NCI-H2081 treated with DMSO at 0.1 percent for 48 hours (cell line): ENCODE measurements at places on chromosomes 6 and 20.

GRCh38 chr6:46734867-46735719 is at the start of gene PLA2G7:
TSS of gene PLA2G7 (minus strand) at chr6:46735375. CDS start at chr6:46722891, 12,484 bp downstream.
- no peak for DNase-seq

DNA sequence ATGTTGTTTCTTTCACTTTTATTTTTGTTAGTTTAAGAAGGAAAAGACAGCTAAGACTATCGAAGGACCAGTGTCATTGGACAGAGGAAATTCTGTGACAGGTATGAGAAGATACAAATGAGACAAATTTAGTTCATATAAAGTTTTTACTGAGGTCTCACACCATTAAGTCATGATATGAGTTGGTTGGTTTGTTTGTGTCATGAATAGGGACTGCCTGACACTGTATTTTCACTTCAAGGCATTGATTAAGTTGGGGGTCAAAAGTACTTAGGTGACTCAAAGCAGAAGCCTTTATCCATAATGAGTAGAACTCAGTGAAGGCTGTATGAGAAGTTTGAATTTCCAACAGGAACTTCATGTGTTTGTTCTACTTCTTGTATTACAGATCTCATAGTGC is 21.3 kb upstream of the HIVEP2 start:
- DNase-seq = no peak

DNA sequence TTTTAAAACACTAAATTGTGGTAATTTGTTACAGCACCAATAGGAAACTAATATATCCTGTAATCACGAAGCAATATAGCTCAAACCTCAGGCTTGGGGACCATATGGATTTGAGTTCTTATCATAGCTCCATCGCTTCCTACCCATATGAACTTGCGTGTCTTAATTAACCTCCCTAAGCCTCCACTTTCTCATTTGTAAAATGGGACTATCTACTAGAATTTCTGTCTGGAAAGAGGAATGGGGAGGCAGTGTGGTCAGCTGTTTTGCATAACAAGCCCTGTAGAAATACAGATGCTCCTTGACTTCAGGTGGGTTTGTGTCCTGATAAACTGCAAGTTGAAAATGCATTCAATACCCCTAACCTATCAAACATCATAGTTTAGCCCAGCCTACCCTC is 17.1 kb downstream of the HLA-DOB start:
- DNase-seq = no peak

GRCh38 chr6:87869064-87869905 is 167.3 kb upstream of the AKIRIN2 start:
- DNase-seq = no peak

DNA sequence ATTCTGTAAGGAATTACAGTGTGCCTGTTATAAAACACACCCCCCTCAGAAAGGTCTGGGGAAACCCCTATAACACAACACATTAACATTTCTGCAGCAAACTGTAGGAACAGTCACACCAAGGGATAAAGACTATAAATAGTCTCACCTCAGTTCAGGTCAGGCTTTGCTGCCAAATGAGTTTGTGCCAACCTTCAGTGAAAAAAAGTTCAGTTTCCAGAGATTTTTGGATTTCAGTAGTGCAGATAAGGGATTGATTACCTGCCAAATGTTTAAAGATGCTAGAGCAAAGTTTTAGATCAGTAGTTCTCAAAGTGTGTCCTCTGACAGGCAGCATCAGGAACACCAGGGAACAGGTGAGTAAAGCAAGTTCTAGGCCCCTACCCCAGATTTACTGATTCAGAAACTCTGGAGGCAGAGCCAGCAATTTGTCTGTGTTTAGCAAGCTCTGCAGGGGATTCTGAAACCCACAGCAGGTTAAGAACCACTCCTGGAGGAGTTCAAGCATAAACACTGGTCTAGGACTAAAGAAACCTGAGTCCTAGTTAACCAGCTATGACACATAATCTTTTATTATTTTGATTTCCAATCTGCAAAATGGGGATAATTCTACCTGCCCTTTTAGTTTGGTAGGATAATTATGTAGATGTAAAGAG is 111.0 kb downstream of the RCAN2 start:
- DNase-seq = no peak

DNA sequence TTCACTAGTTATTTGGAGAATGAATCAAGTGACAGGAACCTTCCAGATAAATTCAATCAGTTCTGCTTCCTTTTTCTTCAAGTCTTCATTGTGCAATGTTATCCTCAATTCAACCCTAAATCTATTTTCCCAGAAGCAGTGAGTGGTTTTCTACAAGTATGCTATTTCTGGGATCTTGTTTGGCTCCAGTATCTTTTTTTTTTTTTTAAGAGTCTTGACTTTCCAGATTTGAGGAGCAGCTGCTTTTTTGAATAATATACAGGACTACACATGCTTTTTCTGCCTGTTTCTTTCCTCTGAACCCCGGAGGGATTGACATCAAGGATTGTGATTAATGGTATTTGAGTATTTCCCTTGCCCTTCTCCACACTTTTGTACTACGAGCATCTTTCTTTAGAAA is 339.2 kb upstream of the JAG1 start:
- DNase-seq = no peak

GRCh38 chr20:641516-641875 is 11.5 kb downstream of the SRXN1 start:
- DNase-seq = no peak

DNA sequence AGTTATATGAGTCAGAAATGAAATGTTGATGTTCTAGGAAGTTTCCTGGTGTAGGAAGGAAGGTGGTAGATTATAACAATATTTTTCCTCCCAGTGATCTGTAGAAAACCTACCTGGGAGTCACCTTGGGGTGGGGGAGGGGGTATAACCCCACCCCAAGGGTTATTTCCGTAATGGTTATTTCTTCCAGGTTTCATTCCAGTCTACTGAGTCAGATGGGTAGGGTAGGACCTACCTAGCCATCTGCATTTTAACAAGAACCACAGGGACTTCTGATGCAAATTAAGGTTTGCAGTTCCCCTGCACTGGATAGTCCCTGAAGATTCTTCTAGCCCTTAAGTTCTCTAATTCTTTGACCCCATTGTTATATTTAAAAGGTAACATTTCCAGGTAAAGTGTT is 88.9 kb downstream of the ARMC2 start:
- no peak for DNase-seq

DNA sequence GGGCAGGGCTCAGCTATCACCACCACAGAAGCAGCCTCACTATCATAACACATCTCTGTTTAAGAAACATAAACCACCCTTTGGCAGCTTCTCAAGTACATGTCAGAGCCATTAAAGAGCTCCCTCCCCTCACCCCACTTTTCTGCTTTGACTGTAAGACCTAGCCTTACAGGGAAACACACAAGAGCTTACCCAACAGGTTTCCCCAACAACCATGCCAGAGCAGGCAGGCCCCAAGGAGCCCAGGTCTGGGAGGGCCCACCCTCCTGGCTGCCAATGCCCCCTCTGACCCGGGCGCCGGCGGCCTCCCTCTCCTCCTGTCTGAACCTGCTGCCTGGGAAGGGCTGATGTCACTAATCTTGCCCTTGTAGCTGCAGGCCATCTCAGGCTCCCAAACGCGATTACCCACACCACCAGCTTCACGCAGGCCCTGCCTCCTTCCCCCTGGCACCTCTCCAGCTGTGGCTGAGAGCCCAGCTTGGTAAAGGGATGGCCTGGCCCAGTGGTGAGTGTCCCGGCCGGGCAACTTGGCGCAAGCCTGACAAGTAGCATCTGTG is 402.0 kb downstream of the MAFB start:
- DNase-seq = no peak

DNA sequence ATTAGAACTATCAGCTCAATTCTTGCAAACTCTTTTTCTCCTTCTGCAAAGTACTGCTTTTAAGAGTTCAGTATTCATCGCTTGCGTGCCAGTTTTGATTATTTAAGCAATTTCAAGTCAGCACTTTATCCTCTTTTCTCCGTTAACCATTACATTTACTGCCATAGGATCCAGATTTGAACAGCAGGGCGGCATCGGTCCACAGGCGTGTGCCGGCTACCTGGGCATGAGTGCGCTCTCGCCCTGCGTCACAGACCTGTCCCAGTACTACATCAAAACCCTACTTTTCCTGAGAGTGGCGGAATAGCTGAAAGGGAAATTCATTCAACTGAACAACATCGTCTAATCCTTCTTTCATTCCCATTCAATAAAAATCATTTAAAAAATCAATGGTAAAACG is 53.4 kb downstream of the MYLK4 start:
- no peak for DNase-seq

DNA sequence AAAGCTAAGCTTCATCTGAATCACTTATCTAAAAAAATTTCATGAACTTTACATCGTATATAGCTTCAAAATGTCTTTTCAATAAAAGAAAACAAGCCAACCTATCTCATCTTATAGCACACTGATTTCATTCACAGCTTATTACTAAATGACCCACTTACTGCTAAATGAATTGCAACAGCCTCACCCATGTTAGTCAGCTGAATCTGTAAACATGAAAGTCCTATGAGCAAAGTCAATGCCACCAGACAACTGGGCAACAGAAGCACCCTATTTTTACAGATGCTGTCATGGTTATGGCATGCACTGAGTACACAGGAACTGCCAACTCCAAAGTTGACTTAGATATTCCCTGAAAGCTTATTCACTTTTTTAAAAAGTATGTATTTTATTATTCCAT is 41.2 kb upstream of the DST start:
- DNase-seq = no peak

DNA sequence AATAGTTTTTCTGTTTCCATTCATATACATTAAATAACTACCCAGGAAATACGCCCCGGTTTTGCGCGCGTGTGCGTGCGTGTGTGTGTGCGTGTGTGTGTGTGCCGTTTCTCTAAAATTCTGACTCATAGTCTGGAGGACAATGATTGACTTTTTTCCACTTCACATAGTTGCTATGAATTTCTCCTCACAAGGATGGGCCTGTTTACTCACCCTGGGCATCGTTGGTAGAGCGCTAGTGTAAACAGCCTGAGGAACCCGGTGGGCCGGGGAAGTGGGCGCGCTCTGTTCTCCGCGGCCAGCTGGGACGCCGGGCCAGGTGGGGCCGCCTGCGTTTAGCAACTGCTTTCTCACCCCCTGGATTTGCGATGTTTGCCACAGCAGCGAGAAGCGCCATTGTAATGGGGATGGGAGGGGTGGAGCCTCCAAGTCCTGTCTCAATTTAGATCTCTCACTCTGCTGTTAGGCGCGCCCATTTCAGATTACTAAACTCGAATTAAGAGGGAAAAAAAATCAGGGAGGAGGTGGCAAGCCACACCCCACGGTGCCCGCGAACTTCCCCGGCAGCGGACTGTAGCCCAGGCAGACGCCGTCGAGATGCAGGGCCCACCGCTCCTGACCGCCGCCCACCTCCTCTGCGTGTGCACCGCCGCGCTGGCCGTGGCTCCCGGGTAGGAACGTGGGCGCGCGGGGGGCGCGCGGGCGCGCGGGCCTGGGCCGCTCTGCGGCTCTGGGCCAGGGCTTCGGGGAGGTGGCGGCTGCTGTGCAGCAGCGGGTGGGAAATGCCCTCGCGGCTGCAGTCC is at the start of gene CD109:
TSS of gene CD109 (plus strand) at position 585 of the 803 bp plus-strand sequence. CDS start at position 598, 13 bp downstream.
- DNase-seq = no peak

DNA sequence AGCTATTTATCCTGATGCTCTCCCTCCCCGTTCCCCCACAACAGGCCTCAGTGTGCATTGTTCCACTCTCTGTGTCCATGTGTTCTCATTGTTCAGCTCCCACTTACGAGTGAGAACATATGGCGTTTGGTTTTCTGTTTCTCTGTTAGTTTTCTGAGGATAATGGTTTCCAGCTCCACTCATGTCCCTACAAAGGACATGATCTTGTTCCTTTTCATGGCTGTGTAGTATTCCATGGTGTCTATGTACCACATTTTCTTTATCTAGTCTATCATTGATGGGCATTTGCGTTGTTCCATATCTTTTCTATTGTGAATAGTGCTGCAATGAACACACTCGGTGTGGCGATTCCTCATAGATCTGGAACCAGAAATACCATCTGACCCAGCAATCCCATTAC is 225.9 kb upstream of the CDH4 start:
- no peak for DNase-seq

DNA sequence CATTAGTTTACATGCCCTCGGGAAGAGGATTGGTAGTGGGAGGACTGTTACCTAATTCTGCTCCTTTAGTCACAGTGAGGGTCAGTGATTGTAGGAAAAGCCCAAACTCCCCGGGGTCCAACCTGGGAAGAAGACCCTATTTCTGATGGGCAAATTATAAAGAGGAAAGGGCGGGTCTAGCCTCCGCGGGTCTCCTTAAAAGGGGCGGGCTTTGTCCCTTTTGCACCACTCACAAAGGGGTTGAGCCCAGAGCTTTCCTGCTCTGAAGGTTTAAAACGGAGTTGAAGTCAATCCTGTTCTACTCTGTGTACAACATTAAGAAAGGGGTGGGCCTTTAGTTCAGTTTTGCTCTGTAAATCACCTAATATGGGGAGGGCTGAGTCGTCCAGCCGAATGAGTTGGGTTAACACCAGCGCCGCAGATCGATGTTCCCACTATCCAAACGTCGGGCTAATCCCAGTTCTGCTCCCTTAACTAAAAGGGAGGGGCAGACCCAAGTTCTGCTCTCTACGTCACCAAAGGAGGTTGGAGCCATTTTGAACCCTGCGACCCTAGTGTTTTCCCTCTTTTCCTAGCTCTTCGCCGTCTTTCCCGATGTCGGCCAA is 920 bp upstream of the RNF5 start:
- peak; percentile 43 for DNase-seq

- peak; percentile 54 for DNase-seq
Measured at GRCh38 chr20:10673842-10674683, at the start of gene JAG1. TSS of gene JAG1 (minus strand) at chr20:10673999. CDS start at chr20:10673530, 469 bp downstream.

DNA sequence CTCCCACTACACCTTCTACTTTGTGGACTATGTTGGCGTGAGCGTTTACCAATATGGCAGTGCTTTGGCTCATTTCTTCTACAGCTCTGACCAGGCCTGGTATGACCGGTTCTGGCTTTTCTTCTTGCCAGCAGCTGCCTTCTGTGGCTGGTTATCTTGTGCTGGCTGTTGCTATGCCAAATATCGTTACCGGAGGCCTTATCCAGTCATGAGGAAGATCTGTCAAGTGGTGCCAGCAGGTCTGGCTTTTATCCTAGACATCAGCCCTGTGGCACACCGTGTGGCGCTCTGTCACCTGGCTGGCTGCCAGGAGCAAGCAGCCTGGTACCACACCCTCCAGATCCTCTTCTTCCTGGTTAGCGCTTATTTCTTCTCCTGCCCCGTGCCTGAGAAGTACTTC is 16.5 kb upstream of the EFHC1 start:
- DNase-seq = no peak

- DNase-seq = no peak
Measured at GRCh38 chr20:16003310-16003709, 569.9 kb downstream of the KIF16B start.
